ENCODE measurements at places on chromosomes 5 and 9.

DNA sequence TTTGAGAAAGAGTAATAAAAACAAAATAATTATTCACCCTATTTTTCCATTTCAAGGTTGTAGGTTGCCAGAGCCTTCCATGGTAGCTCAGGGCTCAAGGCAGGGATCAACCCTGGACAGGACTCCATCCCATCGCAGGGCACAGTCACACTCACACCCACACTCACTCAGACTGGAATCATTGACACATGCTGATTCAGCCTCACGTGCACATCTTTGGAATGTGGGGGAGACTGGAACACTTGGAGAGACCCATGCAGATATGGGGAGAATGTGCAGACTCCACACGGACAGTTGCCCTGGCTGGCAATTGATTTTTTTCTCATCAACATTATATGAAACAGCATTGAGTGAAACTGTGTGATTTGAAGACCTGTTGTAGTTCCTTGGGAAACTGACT is 234.1 kb downstream of the ADGRV1 start:
- DNase-seq = peak; percentile 17

DNA sequence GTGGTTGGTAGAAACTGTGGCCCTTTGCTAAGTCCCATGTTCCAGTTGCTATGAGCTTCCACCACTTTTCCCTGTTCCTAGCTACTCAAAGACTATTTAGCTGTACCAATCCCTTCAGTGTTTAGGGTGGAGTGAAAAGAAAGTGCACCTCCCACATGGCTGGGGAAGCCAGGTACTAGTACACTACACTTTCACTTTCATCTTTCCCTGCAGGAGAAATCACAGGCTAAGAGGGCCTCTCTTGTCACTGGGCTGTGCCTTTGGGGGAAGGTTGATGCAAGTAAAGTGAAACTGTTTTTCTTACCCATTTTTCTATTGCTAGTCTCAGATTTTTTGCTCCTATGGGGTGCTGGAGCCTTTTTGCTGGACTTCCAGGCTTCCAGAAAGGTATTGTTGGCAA is 33.5 kb upstream of the CKS2 start:
- peak; percentile 13 for DNase-seq

- peak; percentile 27 for DNase-seq
Measured at GRCh38 chr9:113978725-113979342, 99.3 kb downstream of the AMBP start.

- no peak for DNase-seq
Measured at GRCh38 chr5:150085191-150085912, 1.0 kb downstream of the CSF1R start.

- no peak for DNase-seq
Measured at GRCh38 chr9:120413121-120414048, 166.6 kb downstream of the CDK5RAP2 start.

- no peak for DNase-seq
Measured at GRCh38 chr5:103896593-103896992, 334.0 kb upstream of the NUDT12 start.

DNA sequence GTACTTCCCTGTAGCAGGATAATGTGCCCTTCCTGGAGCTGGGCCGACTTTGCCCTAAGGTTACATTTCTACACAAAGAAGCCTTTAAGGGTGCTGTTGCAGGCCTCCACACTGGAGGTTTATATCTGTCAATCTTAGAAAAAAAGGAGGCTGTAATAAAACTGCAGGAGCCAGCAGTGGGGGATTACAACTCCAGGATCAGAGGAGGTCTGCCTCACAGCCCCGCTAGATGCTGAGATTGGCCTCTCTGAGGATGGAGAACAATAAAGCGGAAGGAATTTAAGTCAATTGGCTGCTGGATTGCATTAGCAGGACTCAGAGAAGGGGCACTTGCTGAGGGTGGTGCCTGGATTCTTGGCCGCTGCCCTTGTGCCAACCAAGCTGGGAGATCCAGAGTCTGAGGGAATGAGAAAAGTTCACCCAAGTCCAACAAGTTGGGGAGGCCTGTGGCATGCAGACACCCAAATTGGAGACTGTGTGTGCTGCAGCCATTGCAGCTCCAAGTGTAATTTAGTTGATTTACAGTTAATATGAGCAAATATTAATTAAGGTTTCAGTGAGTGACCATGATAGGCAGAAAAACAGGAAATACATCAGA is 99.0 kb upstream of the SSBP2 start:
- no peak for DNase-seq

DNA sequence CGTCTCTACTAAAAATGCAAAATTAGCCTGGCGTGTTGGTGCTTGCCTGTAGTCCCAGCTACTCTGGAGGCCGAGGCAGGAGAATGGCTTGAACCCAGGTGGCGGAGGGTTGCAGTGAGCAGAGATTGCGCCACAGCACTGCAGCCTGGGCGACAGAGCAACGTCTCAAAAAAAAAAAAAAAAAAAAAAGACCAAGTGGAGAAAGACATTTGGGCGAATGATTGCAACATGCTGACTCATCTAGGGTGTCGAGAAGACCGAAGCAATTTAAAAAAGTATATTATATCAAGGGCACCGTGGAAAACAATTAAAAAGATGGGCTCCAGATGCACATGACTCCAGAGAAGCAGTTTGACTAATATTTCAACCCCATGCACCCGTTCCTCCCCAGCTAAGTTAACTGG is 9.2 kb downstream of the KLF4 start:
- DNase-seq = peak; percentile 90

DNA sequence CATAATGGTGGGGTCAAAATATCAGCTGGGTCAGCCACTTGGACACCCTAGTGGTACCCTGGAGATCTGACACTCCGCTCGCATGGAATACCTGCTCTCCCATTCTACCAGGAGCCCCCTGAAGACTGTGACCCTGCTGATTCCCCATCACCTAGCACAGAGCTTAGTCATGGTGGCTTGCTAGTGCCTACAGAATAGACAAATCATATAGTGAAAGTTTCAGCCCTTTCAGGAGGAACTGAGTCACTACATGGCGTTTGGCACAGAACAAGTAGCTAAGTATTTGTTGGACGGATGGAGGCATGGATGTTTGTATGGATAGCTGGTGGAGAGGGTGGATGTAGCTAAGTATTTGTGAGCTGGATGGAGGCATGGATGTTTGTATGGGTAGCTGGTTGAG is 65.3 kb downstream of the LMX1B start:
- DNase-seq = no peak

DNA sequence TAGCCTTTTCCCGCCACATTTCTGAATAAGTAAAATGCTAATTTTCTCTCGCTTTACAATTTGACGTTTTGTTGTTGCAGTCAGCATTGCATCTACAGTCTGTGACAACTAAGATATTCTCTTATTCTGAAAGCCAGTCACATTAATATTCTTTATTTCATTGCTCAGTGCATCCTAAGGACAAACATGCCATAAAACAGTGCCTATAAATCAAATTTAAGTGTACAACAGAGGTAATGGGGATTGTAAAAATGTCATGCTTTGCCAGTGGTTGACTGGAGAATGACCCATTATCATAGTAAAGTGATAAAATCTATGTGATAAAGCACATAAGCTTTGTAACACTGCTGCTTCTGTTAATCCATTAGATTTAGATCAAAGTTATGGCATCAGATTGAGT is 1850.0 kb upstream of the ACO1 start:
- DNase-seq = no peak

DNA sequence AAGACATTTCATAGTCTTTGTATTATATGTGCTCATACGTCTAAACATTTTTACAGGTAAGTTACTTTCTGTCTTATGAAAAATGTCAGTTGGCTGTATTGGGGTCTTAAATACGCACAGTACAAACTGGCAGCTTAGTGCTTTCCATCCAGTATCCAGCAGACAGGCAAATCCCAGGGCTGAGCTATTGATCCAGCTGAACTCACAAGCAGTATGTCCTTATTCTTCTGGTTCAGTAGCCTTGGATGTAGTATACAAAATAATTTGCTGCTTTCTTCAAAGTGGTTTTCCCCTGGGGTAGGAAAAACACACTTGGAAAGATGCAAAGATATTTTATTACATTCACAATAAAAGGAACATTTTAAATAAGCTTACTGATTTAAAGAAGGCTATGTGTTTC is 617.2 kb downstream of the NR2F1-AS1 start:
- no peak for DNase-seq
